HS-5 (cell line): ENCODE measurements at places on chromosomes 16 and 17.
A peak's percentile ranks its signal among the peaks of the same experiment; 100 is the strongest.

DNA sequence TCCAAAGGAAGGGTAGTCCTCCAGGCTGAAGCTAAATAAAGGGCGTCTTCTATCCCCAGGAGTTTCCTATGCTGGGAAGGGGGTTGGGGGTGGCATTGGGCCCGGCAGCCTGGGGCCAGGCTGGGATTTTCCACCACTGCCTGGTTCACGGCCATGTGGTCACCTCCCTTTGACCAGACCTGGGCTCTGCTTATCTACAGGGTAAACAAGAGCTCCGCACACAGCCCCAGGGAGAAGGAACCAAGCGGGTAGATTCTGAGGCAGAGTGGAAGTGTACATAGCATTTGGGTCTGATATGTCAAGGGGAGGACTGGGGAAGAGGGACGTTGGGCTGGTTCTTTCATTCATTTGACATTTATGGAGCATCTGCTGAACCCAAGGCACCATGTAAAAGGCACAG, 27.2 kb upstream of the TMEM220 start:
- no peak for DNase-seq

DNA sequence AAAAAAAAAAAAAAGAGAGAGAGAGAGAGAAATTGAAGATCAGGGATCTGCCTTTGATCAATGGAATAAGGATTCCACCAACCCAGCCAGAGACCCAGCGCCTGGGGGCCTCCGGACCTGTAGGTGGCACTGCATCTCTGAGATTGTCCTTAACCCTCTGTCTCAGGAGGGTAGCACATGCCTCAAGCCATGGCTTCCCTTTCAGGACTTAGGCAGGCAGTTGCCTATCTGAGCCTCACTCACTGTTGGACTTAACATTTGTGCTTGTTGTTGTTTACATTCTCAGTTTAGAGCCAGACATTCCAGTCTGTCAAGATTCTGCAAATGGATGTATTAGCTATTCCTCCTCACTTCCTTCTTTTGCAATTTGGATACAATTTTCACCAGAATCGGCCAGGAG, 5.1 kb upstream of the SCNN1B start:
- no peak for DNase-seq

GRCh38 chr16:8735574-8735973, 61.2 kb downstream of the ABAT start:
- DNase-seq = no peak

GRCh38 chr16:22672830-22673210, 141.1 kb upstream of the HS3ST2 start:
- DNase-seq = no peak

DNA sequence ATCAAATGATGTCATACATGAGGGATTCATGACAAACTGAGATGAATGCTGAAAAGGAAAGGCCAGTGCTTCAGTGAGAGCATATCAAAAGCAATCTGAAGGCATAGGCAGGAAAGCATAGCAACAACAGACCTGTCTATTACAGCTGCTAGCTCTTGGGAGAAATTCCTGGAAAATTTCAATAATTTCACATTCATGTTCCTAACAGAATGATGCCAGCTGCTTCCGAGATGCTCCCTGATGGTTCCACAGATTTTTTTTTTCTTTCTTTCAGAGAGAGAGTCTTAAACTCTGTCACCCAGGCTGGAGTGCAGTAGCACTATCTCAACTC, 50.3 kb upstream of the CLEC3A start:
- no peak for DNase-seq

DNA sequence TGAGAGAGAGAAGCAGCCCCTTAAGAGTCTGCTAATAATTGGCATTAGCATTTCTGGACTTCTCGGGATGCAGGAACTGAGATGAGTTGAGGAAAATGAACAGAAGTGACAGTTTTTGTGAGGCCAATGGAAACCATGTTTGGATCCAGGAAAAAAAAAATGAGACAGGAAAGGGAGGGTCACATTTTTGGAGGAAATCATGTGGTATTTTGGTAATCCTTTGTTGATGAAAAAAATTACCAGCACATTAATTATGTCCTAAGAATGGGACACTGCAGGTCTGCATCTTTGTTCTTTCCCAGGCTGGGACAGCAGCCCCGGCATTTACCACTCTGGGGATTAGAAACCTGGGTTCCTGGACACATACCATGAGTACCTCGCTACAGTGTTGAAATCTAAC, 109.9 kb upstream of the ZFHX3 start:
- DNase-seq = no peak

- DNase-seq = peak; percentile 61
Observed at GRCh38 chr17:79728169-79728907, 2.4 kb upstream of the ENPP7 start.

- no peak for DNase-seq
Observed at GRCh38 chr16:48105456-48105855, 50.3 kb downstream of the ABCC12 start.

GRCh38 chr16:90041896-90042473, 22.7 kb upstream of the DBNDD1 start:
- DNase-seq = no peak

GRCh38 chr17:60398227-60398959, 6.5 kb upstream of the USP32 start:
- DNase-seq = no peak

- DNase-seq = no peak
Observed at GRCh38 chr17:66789093-66789492, 45.8 kb upstream of the CACNG5 start.

GRCh38 chr16:81253141-81253540, 14.7 kb downstream of the BCO1 start:
- no peak for DNase-seq

- DNase-seq = no peak
Observed at GRCh38 chr17:14352136-14352535, 51.3 kb downstream of the HS3ST3B1 start.

DNA sequence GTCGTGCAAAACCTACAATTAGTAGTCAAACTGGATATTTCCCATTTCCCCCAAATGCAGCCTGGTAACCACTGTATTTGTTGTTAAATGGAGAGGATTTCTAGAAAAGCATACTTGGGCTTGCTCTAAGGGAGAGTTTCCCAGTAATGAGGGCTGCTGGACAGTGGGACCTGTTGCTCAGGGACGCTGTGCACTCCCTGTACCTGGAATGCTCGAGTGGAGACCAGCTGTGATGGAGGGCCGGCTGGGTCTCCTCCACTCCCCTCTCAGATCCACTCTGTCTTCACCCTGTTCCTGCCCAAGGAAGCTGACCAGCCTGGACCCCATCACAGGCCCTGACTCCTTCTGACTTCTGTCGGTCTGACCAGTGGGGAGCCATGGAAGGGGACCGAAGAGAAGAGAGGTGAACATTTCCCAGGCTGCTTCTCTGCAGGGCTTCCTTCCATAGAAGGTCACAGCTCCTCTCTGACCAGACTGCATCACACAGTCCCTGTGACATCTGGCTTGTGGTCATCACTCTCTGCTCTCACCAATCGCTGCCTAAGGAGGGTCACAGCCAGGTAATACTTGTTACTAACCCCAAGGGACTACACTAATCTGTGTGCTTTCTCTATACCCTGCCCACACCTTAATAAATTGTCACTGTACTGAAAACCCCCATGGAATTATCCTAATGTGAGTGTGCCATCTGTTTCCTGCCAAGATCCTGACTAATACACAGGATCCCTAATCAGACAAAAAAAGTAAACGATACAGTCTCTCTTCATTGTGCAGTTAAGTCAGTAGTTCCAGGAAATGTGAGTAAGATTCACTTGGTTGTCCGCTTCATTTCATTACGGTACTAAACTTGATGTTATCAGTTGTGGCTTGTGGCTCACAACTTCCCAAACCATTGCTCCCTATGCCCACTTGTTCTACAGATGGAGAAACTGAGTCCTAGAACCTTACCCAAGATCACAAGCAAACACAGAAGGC, 102.4 kb downstream of the CCT6B start:
- no peak for DNase-seq

GRCh38 chr16:20952139-20952920, 51.8 kb downstream of the LYRM1 start:
- DNase-seq = no peak

DNA sequence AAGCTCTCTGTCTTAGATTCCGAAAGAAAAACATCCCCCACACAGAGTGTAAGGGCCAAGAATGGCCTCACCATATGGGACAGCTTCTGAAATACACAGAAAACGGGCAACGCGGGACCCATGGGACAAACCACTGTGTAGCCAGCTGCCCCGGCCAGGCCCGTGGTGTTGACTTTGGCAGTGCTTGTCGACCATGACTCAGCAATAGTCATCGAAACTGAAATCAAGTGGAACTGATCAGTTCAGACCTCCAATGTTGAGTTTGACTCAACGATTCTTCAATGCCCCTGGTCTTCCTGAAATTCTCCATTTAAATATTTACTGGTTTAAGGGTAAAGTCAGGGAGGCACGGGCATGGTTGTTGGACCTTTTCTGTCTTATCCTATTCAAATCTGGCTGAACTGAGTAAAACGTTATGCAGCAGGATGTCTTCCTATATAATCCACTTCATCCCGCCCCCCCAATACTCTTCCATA, 27.5 kb downstream of the ZFHX3 start:
- DNase-seq = peak; percentile 92

DNA sequence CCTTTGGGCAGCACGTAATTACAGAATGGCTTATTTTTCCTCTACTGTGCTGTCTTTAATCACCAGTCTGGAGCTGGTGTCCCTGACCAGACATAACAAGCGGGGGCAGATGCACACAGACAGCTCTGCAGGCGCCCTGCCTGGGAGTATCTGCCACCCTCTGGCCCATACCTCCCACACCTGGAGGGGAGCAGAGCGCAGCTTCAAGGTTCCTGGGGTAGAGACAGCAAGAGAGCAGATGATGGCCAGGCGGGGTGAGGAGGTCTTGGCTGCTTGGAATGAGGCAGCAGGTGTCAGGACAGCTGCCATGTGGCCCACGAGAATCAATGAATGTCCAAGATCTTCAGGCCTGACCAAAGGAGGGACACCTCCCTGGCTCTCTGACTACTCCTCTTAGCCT, 23.8 kb downstream of the TMEM94 start:
- no peak for DNase-seq

DNA sequence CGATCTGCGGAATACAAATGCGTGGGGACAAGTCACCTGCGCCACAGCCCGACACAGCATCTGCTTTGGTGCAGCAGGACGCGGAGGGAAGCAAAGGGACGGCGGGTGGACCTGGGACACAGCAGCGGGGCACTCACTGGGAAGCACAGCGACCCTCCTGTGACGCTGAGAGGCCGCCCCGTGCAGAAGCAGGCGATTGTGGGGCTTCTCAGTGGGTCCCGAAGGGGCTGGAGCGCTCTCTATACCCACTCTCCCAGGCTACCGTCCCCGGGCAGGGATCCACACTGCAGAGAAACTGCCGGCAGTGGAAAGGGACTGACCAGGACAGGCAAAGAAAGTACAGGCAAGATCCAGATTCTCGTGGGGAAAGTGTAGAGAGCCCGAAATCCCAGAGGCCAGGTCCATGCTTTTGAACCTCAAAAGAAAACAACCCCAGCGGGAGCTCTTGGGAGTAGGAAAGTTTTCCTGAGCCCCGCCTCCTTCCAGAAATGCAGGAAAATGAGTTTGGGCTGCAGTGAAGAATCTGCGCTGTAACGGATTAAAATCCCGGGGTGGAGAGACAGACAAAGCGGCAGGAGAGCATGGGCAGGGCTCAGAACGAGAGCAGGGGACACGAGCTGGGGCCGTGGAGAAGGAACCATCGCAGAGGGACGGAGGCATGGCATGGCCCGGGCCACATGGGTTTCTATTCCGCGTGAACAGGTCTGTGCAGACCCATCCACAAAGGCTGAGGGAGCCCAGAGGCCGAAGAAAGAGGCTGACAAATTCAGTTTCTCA, 12.7 kb downstream of the COX4I1 start:
- DNase-seq = no peak

- DNase-seq = no peak
Observed at GRCh38 chr16:22217890-22218730, 12.0 kb downstream of the EEF2K start.

DNA sequence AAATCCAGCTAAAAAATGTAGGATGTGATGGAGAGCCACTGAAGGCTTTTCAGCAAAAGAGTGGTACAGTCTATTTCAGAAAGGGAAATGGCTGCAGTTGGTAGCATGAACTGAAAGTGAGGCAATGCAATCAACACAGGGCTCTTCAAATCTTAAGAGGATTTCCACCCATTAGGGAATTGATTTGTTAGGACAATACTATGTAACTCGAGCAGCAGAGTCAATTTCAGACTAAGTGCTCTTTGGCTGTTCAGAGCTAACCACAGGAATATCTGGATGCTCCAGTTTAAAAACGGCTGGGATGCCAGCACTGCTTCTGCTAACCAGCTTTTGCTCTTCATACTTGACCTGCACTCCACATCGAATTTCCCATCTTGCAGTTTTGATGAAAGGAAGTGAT, 24.6 kb downstream of the CACNG1 start:
- no peak for DNase-seq

DNA sequence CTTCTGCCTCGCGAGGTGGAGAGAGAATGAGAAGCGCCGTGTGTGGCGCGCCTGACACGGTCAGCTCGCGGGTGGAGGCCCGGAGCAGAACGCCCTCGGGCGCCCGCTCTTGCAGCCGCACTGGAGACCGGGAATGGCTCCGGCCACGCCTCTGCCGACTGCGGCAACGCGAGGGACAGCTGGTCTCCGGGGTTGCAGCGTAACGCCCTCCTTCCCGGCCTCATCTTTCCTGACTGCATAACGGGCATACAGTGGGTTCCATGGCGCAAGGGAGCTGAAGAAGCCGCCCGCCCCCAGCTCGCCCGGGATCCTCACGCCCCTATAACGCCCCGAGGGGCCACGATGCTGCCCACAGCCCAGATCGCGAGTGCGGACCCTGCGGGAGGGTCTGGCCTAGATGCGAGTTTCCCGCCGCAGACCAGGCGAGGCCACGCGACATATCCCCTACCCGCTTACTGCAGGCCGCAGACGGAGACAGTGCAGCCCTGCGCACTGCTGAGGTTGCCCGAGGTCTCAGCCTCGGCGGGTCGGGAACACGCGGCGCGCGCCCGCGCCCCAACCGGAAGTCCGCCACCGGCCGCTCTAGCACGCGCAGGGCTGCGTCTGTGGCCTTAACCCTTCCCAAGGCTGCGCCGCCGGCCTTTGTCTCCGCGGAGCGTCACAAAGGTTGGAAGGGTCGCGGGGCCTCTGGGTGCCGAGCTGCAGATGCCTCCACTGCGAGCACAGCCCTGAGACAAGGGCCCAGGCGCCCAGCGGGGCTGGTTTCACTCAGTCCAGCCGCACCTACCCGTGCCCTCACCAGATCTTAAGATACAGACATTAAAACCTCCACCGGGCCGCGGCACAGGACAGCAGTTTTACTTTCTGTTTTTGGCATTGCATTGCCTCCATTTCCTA, 18.8 kb downstream of the BCL7C start:
- peak; percentile 59 for DNase-seq
